Activated T-cell treated with anti-CD3 and anti-CD28 coated beads for 4 hours (primary cell): ENCODE measurements at places on chromosomes 3 and 15.

DNA sequence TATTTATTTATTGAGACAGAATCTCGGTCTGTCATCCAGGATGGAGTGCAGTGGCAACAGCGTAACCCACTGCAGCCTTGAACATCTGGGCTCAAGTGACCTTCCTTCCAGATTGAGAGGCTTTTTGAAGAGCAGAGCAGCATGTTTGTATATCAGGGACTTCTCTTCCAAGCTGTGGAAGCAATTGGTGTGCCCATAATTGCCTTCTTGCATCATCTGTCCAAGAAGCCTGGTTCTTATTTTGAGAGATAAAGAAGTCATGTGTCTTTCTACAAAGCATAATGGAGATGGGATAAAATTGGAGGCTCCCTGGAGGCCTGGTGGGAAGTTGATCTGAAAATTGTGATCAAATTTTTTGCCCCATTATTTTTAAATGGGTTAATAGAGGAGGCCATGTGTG is 183.8 kb upstream of the MCTP2 start:
- no peak for DNase-seq

GRCh38 chr15:59244337-59244736 is 37.7 kb downstream of the LDHAL6B start:
- DNase-seq, result no peak

- no peak for DNase-seq
These were observed 157.9 kb downstream of the FOXP1 start for GRCh38 chr3:71425491-71426071.

GRCh38 chr3:77329116-77329515 is 289.2 kb downstream of the ROBO2 start:
- DNase-seq, result no peak

DNA sequence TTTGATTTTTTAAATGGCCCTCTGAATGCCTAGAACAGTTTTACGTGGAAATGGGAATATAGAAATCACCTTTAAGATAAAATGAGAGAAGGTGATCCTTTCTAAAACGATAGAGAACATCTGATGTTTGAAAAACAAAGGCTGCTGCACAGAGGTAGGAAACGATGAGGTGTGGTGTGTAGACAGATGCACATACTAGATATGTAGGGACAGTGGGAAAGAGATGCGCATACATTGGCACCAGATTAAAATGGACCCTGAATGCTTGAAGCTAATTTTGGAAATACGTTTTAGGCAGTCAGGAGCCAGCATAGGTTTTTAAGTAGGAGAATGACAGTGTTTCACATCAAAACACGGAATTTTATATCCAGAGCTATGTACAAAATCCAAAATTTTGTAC is 29.0 kb downstream of the MAP6D1 start:
- no peak for DNase-seq

DNA sequence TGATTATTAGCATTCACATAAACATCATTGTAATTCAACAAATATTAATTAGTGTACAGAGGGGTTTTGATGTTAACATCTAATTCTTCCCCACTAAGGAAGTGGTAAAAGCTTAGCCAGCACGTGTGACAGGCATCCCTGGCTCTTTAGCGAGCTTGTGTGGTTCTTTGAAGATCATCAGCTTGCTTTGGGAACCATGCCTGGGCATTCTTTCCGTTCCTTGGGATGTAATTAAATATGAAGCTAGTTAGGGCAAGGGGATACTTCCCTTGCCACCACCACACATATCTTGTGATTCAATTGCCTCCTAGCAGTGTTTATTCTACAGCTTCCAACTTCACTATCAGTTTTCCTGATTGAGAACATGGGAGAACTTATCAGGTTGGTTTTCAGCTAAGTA is 246.5 kb downstream of the MYRIP start:
- DNase-seq, result no peak

DNA sequence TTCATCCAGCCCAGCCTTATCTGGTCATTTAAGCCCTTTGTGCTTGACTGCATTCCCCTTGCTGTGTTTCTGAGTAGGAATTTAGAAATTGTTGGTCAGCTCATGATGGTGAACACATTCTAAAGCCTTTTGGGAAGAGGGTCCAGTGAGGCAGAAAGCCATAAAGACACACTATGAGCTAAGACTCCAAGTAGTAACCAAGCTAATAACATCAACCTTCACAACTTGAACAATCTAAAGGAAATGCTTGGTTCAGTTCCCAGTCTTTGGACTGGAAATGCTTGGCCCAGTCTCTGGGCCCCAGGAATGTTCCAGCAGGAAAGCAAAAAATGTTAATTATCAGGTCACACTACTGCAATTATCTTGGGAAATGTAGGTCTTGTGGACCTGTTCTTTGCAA is 7.7 kb downstream of the PLSCR1 start:
- no peak for DNase-seq

DNA sequence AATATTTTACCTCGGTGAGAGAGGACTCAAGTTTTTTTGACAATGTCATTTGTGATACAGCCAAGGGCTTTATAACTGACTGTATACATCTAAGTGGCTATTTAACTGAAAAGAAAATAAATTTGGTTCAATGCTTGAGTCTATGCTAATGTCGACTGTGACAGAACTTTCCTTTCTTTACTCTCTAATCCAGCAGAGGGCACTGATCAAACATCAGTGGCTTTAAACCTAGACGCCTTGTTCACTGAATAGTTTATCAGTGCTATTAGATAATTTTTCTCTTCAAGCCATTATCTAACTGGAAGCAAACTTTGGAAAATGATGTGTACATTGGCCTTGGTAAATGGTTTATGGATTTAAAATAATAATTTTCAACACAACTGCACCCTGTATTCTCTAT is 285.1 kb downstream of the CHL1 start:
- no peak for DNase-seq

GRCh38 chr3:128549283-128550112 is 56.5 kb upstream of the GATA2 start:
- no peak for DNase-seq

DNA sequence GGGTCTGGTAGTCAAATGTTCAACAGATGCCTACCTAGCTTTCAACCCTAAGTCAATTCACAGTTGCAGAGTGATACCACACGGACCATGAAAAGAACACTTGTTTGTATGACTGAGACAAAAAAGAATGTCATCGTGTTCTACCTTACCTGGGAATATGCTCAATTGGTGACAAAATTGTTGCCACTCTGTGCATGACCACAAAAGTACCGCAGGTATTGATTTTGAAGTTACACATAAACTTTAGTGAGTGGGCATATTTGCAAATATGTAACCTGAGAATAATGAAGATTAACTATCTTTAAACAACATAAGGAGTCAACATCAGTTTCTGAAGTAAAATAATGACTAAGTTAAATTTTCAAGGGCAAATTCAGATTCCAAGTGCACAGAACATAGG is 53.4 kb upstream of the SNRPN start:
- DNase-seq, result no peak

DNA sequence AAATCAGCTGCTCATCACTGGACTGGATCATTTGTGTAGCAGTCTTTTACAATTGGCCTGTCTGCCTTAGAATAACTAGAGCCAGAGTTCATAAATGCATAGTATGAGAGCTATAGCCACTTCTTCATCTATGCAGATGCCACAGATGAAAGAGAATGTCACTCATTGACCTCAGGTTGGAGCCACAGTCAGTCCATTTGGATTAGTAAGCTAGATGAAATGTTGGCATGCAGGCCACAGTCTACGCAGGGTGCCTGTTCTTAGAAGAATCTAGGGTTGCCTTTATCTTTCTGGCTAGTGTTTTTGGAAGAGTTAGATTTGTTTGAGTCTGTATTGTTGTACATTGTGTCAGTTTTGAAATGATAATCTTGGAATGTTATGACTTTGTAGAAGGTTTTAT is 25.4 kb upstream of the EDEM1 start:
- DNase-seq, result no peak

GRCh38 chr3:154625756-154626155 is 195.8 kb upstream of the GPR149 start:
- no peak for DNase-seq

DNA sequence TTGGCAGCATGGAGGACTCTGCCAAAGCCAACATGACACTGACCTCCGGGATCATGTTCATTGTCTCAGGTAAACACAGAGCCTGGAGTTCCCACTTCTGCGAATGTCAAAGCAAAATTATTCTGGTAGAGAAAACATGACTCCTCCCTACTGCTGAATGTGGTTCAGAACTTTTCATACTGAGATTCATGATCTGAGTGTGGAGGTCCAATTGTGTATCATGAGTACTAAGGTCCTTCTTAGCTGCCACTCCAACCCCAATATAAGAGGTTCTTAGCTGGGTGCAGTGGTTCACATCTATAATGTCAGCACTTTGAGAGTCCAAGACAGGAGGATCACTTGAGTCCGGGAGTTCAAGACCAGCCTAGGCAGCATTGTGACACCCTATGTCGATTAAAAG is 13.8 kb downstream of the CLDN18 start:
- no peak for DNase-seq

- no peak for DNase-seq
These were observed at the start of gene BCHE for GRCh38 chr3:165837058-165837525. TSS of gene BCHE (minus strand) at chr3:165837423. CDS start at chr3:165831033, 6,390 bp downstream.

- DNase-seq, result peak; percentile 35
These were observed 3.8 kb downstream of the PKM start for GRCh38 chr15:72227192-72227586.

DNA sequence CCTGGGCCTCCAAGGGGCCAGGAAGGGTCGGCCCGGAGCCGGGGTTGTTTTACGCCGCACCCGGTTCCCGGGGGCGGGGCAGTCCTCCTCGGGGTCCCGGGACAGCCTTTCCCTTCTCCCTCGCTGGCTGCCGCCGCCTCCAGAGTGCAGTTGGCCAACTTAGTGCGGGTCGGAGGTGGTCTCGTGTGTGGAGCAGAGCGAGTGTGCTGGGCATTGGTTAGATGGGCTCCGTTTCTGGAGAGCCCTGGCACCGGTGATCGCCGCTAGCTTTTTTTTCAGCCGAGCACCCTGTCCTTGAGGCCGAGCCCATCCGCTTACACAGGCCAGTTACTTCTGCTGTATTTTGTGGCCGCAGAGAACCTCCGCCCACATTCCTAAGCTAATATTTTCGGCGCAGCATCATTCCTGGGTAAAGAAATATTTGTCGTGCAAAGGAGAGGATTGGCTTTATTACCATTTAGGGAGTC is 585 bp downstream of the KIF23 start:
- no peak for DNase-seq

DNA sequence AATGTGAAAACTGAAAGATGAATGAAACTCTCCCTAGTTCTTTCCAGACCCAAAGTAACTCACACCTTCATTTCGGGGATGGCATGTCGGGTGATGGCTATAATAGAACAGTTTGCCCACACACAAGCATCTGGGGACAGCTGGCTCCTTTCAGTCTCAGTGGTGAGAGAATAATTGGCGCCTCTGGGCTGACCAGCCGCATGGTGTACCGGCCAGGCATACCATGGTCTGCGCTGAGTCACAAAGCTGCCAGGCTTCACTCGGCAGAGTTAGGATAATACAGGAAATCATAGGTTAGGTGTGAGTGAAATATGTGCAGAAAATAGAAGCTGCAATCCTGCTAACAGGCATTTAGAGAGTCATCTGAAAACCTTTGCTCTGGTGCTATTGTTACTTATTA is 80.4 kb upstream of the IGF1R start:
- no peak for DNase-seq

GRCh38 chr3:35081899-35082298 is 557.4 kb upstream of the ARPP21 start:
- DNase-seq, result no peak

DNA sequence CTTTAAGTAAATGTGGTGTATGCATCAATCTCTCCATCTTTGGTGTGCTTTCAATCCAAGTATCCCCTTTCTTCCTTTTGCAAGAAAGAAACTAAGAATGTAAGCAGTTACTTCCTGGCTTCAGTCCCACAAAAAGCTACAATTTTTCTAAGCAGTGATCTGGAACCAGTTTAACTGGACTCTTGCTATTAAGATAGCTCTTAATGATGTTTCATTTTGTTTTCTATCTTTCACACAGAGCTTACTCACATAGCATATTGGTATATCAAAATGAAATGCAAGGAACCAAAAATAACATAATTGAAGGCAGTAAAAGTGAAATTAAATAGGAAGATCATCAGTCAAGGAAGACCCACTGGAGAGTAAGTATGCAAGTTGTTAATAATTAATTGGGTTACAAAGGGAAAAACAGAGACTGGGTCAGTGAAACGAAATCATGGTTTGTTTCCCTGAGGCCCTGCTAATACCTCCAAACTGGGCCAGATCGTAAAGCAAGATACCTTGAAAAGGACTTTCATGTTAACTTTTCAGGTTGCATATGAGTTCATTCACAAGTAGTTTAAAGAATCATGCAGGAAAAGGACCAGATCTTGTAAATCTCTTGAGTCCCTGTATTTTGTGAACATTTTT is 41.9 kb downstream of the GPR160 start:
- no peak for DNase-seq

DNA sequence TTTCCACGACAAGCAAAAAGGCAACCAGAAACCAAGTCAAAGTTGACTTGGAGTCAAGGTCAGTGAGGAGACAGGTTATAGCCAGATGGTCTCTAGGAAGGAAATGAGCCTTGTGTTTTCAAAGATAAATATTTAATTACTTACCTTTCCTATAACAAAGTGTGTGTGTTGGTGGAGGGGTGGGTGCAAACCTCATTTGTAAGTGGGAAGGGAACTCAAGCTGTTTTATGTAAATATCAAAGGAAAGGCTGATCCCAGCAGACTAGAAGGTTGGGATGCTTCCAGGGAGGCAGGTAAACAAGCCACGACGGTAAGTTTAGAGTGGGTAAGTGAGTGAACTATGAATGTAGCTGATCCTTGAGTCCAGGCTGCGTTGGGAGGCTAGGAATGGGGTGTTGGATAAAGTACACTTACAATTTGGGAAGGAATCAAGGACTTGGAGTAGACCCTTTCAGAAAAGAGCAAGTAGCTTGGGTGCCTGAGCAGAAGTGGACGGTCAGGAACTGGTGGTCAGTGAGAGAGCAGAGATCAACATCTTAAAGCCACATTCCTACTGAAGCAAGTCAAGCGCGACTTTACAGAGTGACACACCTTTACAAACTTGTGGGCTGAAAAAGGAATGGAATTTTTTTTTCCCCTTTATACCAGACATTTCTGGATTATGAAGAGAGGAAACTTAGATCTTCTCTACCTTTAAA is 82.0 kb upstream of the TBL1XR1 start:
- no peak for DNase-seq

DNA sequence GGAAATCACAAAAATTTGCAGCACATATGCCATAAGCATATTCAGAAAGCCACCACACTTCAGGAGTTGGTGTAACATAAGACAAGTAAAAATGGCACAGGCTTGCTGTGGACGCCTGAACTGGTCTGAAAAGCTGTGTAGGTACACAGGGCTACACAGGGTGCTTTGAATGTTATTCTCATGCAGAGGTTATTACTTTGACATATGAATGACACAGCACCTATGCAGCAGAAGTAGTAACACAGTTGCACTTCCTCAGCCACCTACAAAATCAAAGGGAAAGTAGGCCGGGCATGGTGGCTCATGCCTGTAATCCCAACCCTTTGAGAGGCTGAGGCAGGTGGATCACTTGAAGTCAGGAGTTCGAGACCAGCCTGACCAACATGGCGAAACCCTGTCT is 54.5 kb downstream of the OSBPL10 start:
- DNase-seq, result no peak

DNA sequence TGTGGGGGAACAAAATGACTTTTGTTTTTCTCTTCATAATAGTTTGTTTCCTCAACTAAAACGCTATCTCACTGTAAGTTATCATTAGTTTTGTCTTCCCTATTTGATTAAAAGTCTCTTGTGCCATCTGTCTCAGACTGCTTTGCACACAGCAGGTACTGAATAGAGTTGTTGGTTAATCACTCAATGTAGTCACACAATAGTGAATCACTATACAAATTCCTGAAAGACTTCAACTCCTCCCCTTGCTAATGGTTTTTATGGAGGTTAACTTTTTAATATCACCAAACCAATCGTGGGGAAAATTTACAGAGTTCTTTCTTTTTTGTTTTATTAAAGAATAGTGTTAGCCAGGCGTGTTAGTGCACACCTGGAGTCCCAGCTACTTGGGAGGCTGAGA is 2.6 kb upstream of the NGLY1 start:
- DNase-seq, result no peak
